CD4-positive, alpha-beta T cell treated with Interferon gamma for 1 hour (primary cell): ENCODE measurements at places on chromosomes 11 and 22.

DNA sequence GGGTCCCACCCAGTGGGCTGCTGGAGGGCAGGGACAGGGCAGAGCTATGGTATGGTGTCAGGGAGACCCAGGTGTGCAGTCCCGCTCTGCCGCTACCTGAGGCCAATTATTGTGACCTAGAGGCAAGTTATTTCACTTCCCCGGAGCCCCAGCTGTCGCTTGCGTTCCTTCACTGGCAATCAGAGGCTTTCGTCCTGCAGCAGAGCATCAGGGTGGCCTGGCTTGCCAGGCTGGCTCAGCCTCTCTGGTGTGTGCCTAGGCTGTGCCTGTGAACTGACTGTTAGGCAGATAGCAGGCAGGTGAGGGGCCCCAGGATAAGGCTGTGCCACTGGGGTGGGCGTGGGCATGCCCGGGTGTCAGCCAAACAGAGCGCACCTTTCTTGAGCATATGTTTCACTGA, 31.4 kb downstream of the GLB1L2 start:
- no peak for DNase-seq

- DNase-seq = no peak
These were observed 4.5 kb upstream of the PPP2R1B start for GRCh38 chr11:111770581-111771134.

GRCh38 chr22:29700206-29700899, 19.4 kb upstream of the CABP7 start:
- no peak for DNase-seq

DNA sequence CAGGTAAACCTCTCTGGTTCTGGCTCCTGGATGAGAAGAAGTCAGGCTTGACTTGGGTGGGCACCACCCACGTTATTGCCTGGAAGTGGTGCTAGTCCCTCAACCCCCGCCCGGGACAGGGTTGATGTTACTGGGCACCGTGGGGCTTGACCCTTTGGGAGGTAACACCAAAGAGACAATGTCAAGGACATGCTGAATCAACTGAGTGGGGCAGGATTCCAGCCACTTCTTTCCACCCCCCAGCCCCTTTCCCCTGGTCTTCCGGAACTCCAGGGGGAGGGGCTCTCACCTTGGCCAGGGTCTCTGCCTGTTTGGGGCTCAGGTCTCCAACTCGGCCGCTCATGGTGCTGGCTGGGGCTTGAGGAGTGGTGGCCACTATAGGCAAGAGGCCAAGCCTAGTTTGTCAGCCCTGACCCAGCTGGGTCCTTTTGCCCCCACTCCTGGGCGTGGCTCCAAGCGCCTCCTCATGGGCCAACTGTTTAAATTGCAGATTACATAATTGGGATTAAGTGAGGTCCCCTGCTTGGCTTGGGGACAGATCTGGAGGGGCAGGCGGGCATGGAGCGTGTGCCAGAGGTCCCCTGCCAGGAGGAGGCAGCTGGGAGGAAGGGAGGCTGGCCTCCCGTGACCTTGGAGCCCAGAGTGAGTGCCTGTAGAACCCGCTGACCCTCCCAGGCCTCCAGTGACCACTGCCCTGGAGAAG, at the start of gene SEC14L3:
SEC14L3 (minus strand) TSS at position 402 of the 703 bp plus-strand sequence; CDS start at position 343, 59 bp downstream.
- no peak for DNase-seq

DNA sequence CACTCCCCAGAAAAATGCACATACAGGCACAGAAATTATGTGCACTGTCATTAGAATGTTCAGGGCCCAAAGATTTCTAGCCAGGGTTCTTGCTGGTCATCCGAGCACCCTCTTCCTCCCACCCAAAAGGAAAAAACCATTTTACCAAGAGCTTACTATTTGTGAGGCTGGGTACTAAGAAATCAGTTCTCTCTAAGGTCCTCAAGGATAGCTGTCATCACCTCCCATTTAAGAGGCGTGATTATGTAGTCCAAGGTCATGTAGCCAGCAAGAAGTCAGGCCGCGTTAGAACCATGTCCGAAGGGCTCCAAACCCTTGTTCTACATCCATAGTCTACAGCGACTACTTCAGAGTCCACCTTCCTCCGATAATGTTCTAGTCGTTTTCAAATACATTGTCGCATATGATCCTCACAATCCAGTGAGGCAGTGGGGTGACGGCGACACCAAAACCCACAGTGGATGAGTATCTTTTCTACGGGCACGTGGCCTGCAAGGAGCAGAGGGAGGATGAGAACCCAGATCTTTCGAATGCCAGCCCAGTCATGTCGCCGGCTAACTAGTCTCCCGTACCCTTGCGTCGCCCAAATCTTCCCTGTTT, 634 bp downstream of the TIMM8B start:
- DNase-seq = peak; percentile 5

DNA sequence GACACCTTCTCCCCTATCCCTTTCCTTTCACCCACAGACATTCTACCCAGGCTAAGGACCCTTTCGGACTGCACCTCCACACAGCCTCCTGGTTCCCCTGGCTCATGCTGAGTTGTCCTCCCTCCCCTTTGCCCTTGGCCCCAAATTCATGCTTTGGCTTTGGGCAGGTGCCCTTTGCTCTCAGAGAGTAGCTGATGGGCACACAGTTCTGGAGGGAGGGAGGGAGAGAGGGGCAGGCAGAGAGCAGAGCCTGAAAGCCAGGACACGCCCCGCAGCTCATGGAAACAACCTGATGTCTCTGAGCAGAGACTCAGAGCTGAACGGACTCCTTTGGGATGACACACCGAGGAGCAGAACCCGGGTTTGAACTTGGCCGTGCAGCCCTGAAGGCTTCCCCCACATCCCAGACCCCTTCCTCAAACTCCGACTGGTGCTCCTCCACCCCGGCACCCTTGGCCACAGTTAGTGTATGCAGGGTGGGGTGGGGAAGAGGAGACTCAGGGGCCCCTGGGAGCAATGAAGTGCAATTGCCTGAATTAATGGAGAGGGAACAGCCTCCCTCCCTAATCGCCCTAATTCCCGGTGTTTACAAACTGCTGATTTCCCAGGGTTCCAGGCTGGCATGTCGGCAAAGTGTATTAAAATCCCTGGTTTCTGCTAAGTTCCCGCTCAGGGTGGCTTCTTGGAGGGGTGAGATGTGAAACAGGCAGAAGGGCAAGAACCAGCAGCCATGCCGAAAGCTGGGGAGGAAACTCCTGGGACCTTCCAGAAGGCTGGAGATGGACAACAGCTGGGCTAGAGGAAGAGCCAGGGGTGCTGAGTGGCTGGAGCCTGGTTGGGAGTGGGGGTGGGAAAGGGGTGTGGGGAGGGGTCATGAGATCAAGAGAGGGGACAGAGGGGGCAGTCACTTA, 71.2 kb upstream of the SHISAL1 start:
- DNase-seq = no peak

DNA sequence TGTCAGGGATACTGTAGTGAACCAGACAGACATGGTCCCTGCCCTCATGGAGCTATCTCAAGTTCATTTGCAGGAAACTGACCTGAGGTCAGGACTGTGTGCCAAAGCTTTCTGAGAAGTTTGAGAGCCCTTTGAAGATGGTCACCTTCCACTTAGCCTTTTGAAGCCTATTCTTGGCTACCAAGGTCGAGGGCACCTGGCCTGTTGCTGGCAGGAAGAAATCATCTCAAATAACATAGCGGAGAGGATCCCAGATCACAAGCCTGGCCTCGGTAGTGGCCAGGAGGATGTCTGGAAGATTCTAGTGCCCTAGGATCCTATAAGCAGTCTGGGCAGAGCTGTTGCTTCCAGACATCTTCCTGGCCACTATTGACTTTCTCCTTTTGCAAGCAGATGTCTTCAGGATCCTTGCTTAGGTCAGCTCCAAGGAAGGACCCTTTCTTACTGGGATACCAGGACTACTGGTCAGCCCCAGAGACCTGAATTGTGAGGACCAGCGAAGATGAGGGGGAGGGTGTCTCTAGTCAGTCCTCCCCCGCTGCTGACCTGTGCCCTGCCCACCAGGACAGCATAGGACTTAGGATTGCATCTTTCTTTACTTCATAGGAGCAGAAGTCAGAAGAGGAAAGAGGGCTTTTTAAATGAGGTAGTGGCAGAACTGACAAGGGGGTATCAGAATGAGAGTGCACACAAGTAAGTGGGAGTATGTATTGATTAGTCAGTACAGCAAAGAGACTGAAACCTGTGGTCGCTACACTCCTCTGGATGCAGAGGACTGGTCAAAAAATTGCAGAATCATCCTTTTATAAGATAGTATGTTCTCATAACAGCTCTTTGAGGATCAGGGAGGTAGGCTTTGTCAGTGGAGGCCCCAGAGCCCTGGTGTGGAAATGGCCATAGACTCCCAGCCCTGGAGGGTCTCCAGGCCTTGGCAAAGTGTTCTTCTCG, 94.8 kb downstream of the TEAD1 start:
- DNase-seq = no peak

DNA sequence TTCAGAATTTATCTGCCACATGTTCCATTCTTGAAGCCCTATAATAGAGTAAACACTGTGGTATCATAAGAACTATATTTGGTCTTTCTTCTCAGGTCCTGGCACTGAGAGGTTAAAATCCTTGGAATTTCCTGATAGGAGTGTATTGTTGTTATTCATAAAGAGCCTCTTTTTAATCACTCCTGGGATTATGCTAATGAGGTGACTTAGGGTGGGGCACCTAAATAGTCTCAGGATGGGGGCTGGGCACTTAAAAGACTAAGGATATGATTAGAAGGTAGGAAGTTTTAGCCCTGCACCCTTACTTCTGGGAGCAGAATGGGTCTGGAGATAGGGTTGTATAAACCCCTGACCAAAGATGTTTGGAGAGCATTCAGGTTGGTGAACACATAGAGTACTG, 755.2 kb upstream of the TENM4 start:
- no peak for DNase-seq

GRCh38 chr22:28909375-28909774, 26.0 kb downstream of the ZNRF3 start:
- DNase-seq = no peak

DNA sequence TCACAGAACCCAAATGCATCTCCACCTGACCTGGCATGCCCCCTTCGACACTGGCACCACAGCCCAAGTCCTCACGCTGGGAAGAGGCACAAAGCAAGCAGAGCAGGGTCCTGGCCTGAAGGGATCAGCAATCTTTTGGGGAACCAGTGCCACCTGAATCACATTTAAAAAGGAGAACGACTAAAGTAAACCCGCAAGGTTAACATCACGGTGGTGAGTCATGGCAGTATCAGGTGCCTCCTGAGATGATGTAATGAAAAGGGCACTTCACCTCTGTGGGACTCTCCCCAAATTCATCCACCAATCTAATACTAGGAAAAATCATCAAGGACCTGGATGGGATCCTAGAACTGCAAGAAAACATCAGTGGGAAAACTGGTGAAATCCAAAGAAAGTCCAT, 44.9 kb downstream of the PACSIN2 start:
- no peak for DNase-seq

DNA sequence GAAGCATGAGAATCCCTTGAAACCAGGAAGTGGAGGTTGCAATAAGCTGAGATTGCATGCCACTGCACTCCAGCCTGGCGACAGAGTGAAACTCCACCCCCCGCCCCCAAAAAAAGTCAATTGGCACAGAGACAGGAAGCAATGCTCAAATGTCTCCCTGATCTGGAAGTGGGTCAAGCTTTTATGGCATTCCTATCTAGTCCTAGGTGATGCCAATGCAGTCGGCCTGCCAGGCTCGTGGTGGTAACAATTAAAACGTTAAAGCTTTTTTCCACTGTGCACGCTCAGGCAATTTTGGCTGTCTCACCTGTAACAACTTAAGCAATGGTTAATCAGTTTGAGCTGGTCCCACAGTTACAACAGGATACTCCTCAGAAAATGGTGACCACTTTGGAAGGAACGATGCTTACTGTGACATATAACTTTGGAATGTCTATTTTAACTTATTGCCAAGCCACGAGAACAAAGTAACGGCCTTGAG, 18.9 kb upstream of the PISD start:
- no peak for DNase-seq

- DNase-seq = no peak
These were observed 147.5 kb upstream of the B3GAT1 start for GRCh38 chr11:134559602-134559962.

GRCh38 chr11:36141196-36141953, 147.8 kb downstream of the COMMD9 start:
- no peak for DNase-seq

DNA sequence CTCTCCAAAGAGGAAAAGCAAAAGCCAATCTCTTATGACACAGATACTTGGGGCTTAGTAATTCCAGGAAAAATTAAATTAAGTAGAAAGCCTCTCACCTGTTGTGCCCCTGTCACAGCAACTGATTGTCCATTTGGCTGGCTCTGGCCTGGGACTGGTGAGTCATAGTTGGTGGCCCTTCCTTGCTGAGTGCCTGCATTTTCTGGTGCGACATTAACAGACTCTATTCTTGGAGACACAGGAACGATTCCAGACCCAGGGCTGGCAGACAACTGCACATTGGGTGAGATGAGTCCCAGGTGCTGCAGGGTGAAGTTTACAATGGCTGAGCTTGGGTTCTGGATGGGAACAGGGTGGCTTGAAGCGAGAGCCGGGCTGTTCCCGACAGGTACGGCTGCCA, 15.6 kb downstream of the E2F8 start:
- DNase-seq = no peak

GRCh38 chr11:72364754-72365153, 69.6 kb downstream of the CLPB start:
- no peak for DNase-seq
